ENCODE measurements at places on chromosomes 6 and 20. TPM values are rescaled to one million over a fixed set of nuclear protein-coding genes. Genes with fewer than 3 reads are reported as not detected.

The CYP39A1 gene
- not detected for total RNA-seq

The PI3 gene
- 0.22 TPM for total RNA-seq

The RNF39 gene
- total RNA-seq = 0.13 TPM

The PLCB4 gene
- not detected for total RNA-seq

The FAM83B gene
- not detected for total RNA-seq

The GSTA2 gene
- total RNA-seq = 13.7 TPM

The RFX6 gene
- total RNA-seq = not detected
